ENCODE measurements at places on chromosomes 11 and 22. TPM values are rescaled to one million over a fixed set of nuclear protein-coding genes. Genes with fewer than 3 reads are reported as not detected.

- H3K27ac ChIP-seq, result no peak overlapping the region
- H3K36me3 ChIP-seq, result peaks cover 4% of the 10 kb centered on the region
- DNase-seq, result no peak
- H3K27me3 ChIP-seq, result no peaks in the 10 kb centered on the region
These were observed 3.1 kb upstream of the BCR start for GRCh38 chr22:23177197-23177596.

GRCh38 chr11:102423936-102424335 lies 28.6 kb downstream of the TMEM123 start:
- no peak overlapping the region for H3K4me3 ChIP-seq
- no peak for DNase-seq
- no peak overlapping the region for H3K27ac ChIP-seq
- no peaks in the 10 kb centered on the region for H3K36me3 ChIP-seq
- no peaks in the 10 kb centered on the region for H3K27me3 ChIP-seq

Gene TPCN2
- 17.4 TPM for total RNA-seq

Gene BIRC3
- total RNA-seq, result 1.8 TPM

DNA sequence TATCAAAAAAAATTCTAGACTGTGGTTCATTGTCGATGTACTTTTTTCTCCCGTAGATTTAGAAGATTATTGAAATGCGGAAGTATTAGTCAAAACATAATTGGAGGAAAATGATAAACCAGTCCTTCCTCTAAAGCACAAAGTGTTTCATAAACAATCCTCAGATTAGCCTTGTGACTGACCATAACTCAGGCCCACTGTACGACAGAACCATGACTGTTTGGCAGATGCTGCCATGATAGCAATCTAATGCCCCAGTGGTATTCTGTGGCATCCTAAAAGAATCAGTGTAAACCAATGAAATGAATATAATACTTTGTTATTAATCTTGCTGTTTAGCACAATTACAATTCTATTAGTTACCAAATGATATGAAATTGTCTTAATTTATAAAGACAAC lies 127.0 kb upstream of the CTSC start:
- no peaks in the 10 kb centered on the region for H3K4me1 ChIP-seq
- DNase-seq, result no peak
- H3K27me3 ChIP-seq, result no peaks in the 10 kb centered on the region

DNA sequence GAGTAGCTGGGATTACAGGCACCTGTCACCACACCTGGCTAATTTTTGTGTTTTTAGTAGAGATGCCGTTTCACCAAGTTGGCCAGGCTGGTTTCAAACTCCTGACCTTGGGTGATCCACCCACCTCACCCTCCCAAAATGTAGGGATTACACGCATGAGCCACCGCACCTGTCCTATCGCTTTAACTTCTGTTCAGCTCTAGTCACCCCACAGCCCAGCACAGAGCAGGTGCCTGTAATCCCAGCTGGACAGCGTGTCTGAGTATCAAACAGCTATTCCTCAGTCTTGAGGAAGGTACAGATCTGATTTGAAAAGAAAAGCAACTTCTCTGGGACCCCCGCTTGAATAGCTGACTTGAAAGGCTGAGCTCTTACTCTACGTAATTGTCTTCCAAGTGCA lies 149.1 kb downstream of the CTTN start:
- no peaks in the 10 kb centered on the region for H3K27me3 ChIP-seq
- H3K4me1 ChIP-seq, result no peaks in the 10 kb centered on the region
- H3K27ac ChIP-seq, result no peak overlapping the region
- no peak for DNase-seq

DNA sequence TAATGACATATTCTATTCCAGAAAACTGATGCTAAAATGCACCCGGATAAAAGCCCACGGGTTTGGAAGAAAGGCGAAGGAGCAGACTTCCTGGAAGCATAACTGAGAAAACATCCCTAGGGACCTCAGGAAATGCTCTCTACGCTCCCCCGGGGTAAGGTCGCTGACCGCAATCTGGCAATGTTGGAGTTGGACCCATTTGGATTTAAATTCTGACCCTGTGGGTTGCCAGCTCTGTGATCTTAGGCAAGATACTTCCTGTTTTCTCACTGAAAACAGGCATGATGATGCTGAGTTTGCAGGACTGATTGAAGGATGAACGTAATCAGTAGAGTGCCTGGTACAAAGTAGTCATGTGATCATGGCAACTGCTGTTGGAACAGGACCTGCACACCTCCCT lies 1054.0 kb downstream of the NTM start:
- H3K27ac ChIP-seq, result no peak overlapping the region
- DNase-seq, result no peak
- H3K4me1 ChIP-seq, result no peaks in the 10 kb centered on the region
- no peak overlapping the region for H3K4me3 ChIP-seq

Gene UBQLN3
- under 0.01 TPM for total RNA-seq

- H3K27me3 ChIP-seq, result no peaks in the 10 kb centered on the region
- H3K4me1 ChIP-seq, result no peaks in the 10 kb centered on the region
- no peaks in the 10 kb centered on the region for H3K36me3 ChIP-seq
These were observed 123.1 kb downstream of the MPPED1 start for GRCh38 chr22:43534916-43535315.

DNA sequence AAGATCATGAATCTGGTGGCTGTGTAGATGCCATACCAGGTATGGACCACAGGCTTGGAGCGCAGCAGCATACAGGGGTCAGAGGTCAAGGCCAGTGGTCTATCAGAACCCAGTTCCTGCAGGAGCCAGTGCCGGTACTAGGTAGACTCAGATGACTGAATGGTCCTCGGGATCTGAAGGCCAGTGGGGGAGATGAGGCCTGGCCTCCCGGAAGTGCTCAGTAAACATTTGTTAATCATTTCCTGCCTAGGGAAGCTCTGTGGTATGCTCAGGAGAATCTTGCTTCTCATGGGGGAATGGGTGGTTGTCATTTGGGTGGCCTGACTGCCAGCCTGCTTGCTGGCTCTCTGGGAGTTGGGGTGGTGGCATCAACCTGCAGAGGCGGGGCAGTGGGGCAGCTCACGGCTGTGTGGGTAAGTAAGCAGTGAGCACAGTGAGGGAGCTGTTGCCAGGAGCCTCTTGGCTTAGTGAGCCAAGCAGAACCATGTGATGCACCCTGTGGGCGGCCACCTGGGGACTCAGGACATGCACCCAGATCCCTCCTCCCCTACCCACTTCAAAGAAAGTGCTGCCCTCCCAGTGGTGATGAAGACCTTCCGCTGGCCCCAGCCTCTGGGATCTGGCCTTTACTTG lies 33.0 kb downstream of the PTPRJ start:
- peak; percentile 68 for DNase-seq
- H3K4me3 ChIP-seq, result no peak overlapping the region
- no peaks in the 10 kb centered on the region for H3K36me3 ChIP-seq
- peak overlapping the region; percentile 23 for H3K27ac ChIP-seq
- no peaks in the 10 kb centered on the region for H3K27me3 ChIP-seq

- H3K36me3 ChIP-seq, result peaks cover 2% of the 10 kb centered on the region
- H3K27me3 ChIP-seq, result no peaks in the 10 kb centered on the region
- H3K4me3 ChIP-seq, result no peak overlapping the region
- peaks cover 9% of the 10 kb centered on the region for H3K4me1 ChIP-seq
- no peak for DNase-seq
These were observed 113.7 kb downstream of the PTPRJ start for GRCh38 chr11:48093795-48094642.

DNA sequence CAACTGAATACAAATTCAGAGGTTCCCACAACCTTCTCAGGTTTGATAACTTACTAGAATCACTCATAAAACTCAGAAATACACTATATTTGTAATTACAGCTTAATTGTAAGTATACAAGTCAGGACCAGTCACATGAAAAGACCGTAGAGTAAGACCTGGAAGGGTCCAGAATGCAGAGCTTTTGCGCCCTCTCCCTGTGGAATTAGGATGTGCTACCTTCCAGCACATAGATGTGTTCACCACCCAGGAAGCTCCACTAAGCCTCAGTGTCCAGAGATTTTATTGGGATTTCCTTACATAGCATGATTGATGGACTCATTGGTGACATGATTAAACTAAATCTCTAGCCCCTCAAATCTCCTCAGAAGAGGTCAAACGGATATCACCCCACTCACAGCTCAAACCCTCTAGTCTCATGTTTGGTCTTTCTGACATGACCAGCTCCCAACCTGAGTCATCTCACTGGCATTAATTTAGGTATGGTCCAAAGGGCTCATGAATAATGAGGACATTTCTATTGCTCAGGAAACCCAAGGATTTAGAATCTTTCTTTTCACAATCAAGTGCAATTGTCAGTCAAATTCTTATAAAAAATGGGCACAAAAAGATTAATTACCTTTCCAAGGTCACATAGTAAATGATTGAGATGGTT lies 77.2 kb upstream of the UBASH3B start:
- H3K27me3 ChIP-seq, result no peaks in the 10 kb centered on the region
- no peak overlapping the region for H3K27ac ChIP-seq
- peak; percentile 81 for DNase-seq
- peaks cover 4% of the 10 kb centered on the region for H3K4me1 ChIP-seq

Gene C11orf91
- not detected for total RNA-seq

Gene GAB4
- not detected for total RNA-seq

DNA sequence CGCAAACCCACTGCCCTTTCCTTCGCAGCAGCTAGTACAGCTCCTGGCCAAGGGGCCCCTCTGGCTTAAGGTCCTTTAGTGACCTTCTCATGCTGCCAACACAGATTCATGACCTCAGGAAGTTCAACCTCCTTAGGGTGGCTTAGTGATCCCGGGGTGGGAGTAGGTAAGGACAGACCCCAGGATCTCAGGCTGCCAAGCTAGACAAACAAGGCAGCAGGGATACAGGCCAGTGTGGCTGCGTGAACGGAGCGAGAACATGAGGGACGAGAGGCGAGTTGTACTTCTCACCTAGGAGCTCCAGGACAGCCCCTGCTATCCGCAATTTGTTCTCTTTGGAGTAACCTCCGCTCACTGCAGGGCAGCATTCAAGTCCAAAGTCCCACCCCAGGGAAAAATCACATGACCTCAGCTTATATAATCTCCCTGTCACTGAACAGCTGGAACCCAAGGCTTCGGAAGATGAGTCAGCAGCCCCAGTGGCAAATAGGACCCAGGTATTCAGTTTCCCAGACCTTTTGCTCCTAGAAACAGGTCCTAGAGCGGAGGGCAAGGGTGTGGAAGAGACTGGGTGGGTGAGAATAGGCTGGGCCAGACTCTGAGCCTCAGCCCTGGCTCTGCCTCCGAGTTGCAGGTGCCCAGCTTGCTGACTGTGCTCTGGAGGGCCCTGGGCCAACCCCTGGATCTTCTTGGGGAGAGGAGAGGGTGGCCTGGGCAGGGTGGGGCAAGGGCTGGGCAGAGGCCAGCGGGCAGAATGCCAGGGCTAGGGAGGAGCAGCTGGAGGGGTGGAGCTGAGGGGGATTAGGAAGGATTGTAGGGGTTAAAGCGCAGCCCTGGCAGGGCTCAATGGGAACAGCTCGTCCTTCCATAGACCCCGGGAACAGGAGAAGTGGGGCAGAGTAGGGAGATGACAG lies 13.1 kb downstream of the USP2 start:
- no peak for DNase-seq
- H3K4me1 ChIP-seq, result peaks cover 46% of the 10 kb centered on the region
- H3K27ac ChIP-seq, result no peak overlapping the region
- H3K36me3 ChIP-seq, result no peaks in the 10 kb centered on the region

DNA sequence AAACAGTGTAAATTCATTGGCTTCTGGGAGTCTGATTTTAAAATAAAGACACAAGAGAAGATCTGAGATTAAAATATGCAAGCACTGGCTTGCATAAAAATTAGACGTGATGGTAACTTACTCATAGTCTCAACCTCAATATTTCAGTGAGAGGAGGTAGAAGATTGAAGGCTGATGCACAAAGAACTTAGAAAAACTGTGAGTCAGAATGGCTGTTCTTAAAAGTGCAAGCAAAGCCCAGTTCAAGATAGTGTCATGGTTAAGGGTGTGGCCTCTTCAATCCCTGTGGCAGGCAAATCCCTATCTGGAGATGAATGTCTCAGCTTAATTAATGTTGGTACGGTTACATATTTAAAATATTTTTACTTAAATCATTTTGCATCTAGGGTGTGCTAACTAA lies 33.6 kb upstream of the FIBIN start:
- H3K36me3 ChIP-seq, result no peaks in the 10 kb centered on the region
- H3K27ac ChIP-seq, result no peak overlapping the region
- H3K4me3 ChIP-seq, result no peak overlapping the region
- DNase-seq, result peak; percentile 86
- no peaks in the 10 kb centered on the region for H3K27me3 ChIP-seq
- no peaks in the 10 kb centered on the region for H3K4me1 ChIP-seq

Gene B3GAT1
- not detected for total RNA-seq

- DNase-seq, result no peak
- no peaks in the 10 kb centered on the region for H3K27me3 ChIP-seq
- no peaks in the 10 kb centered on the region for H3K4me1 ChIP-seq
- no peak overlapping the region for H3K27ac ChIP-seq
- no peaks in the 10 kb centered on the region for H3K36me3 ChIP-seq
These were observed 46.0 kb upstream of the OR9Q1 start for GRCh38 chr11:57977709-57978108.

- no peaks in the 10 kb centered on the region for H3K4me1 ChIP-seq
- no peak overlapping the region for H3K27ac ChIP-seq
- H3K4me3 ChIP-seq, result no peak overlapping the region
- H3K27me3 ChIP-seq, result no peaks in the 10 kb centered on the region
- no peaks in the 10 kb centered on the region for H3K36me3 ChIP-seq
These were observed 731.2 kb upstream of the ANO5 start for GRCh38 chr11:21461701-21462100.

GRCh38 chr11:20112291-20113148 lies 47.8 kb downstream of the DBX1 start:
- H3K4me3 ChIP-seq, result peak overlapping the region; percentile 50
- H3K27ac ChIP-seq, result peak overlapping the region; percentile 88
- no peaks in the 10 kb centered on the region for H3K27me3 ChIP-seq
- H3K36me3 ChIP-seq, result peaks cover 21% of the 10 kb centered on the region
- DNase-seq, result peak; percentile 95

DNA sequence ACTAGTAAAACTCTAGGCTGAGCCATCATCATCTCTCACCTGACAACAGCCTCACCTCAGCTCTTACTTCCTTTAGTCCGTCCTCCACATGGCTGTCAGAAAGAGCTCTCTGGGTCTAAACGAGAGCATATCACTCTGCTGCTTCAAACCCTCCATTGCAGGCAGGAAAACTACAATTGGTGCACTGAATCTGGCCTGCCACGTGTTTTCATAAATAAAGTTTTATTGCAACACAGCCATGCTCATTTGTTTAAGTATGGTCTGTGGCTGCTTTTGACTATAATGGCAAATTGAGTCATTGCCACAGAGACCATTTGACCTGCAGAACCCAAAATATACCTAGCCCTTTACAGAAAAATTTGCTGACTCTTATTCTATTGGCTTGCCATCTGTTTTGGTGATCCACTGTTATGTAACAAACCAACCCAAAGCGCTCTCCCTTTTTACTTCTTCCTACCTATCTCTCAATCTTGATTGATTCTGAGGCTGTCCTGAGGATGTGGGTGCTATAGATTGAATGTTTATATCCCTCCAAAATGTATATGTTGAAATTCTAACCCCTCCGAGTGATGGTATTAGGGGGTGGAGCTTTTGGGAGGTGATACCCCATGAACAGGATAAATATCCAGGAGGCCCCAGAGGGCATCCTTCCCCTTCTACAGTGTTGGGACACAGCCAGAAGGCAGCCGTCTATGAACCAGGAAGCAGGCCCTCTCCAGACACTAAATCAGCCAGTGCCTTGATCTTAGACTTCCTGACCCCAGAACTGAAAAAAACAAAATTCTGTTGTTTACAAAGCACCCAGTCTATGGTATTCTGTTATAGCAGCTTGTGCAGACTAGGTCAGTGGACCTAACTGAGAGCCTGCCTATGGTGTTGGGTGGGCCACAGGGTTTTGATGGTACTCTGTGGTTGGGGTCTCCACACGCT lies 99.9 kb downstream of the PIWIL4 start:
- no peaks in the 10 kb centered on the region for H3K4me1 ChIP-seq
- no peak overlapping the region for H3K27ac ChIP-seq
- H3K27me3 ChIP-seq, result no peaks in the 10 kb centered on the region
- H3K4me3 ChIP-seq, result no peak overlapping the region

Gene DRICH1
- 0.29 TPM for total RNA-seq

Gene ZC3H12C
- total RNA-seq, result 9.1 TPM

Measured in osteoblast (primary cell).